Activated CD4-positive, alpha-beta T cell treated with anti-CD3 and anti-CD28 coated beads, Interleukin-2, amount 10 ng/mL, durations not matched to agents 7 days and 5 days (primary cell): ENCODE measurements at places on chromosomes 11 and 22.
A peak's percentile ranks its signal among the peaks of the same experiment; 100 is the strongest.

- DNase-seq, result no peak
- H3K4me3 ChIP-seq, result no peak overlapping the region
- H3K27ac ChIP-seq, result no peak overlapping the region
- H3K27me3 ChIP-seq, result no peaks in the 10 kb centered on the region
- no peaks in the 10 kb centered on the region for H3K4me1 ChIP-seq
Measured at GRCh38 chr11:56906683-56907148, 82.0 kb upstream of the OR5AK2 start.

- H3K36me3 ChIP-seq, result no peaks in the 10 kb centered on the region
- DNase-seq, result peak; percentile 39
- peaks cover 22% of the 10 kb centered on the region for H3K4me1 ChIP-seq
- H3K4me3 ChIP-seq, result no peak overlapping the region
- H3K27ac ChIP-seq, result no peak overlapping the region
Measured at GRCh38 chr22:22720201-22720723, 75.8 kb downstream of the GGTLC2 start.

- no peak overlapping the region for H3K4me3 ChIP-seq
- DNase-seq, result no peak
- H3K27me3 ChIP-seq, result no peaks in the 10 kb centered on the region
Measured at GRCh38 chr11:38517991-38518390, 1920.0 kb upstream of the RAG2 start.

- peaks cover 28% of the 10 kb centered on the region for H3K36me3 ChIP-seq
- no peaks in the 10 kb centered on the region for H3K27me3 ChIP-seq
- no peak overlapping the region for H3K4me3 ChIP-seq
- no peaks in the 10 kb centered on the region for H3K4me1 ChIP-seq
Measured at GRCh38 chr22:41247703-41248102, 7.0 kb upstream of the CHADL start.

- H3K4me3 ChIP-seq, result no peak overlapping the region
- peaks cover 81% of the 10 kb centered on the region for H3K27me3 ChIP-seq
- H3K36me3 ChIP-seq, result no peaks in the 10 kb centered on the region
- peaks cover 8% of the 10 kb centered on the region for H3K4me1 ChIP-seq
- no peak overlapping the region for H3K27ac ChIP-seq
Measured at GRCh38 chr11:12692229-12693075, 18.2 kb downstream of the TEAD1 start.

GRCh38 chr22:19958083-19959042, 16.7 kb upstream of the TXNRD2 start:
- H3K27me3 ChIP-seq, result no peaks in the 10 kb centered on the region
- DNase-seq, result no peak
- H3K4me3 ChIP-seq, result no peak overlapping the region
- no peaks in the 10 kb centered on the region for H3K36me3 ChIP-seq
- no peak overlapping the region for H3K27ac ChIP-seq

GRCh38 chr11:9003573-9004182, at the start of gene NRIP3:
Gene NRIP3 (minus strand): TSS chr11:9004001. CDS start chr11:9003935, 66 bp downstream.
- DNase-seq, result peak; percentile 78
- H3K4me1 ChIP-seq, result peaks cover 22% of the 10 kb centered on the region
- peak within 1 kb of the TSS; percentile 69 for H3K4me3 ChIP-seq
- peaks cover 62% of the 10 kb centered on the region for H3K27me3 ChIP-seq

DNA sequence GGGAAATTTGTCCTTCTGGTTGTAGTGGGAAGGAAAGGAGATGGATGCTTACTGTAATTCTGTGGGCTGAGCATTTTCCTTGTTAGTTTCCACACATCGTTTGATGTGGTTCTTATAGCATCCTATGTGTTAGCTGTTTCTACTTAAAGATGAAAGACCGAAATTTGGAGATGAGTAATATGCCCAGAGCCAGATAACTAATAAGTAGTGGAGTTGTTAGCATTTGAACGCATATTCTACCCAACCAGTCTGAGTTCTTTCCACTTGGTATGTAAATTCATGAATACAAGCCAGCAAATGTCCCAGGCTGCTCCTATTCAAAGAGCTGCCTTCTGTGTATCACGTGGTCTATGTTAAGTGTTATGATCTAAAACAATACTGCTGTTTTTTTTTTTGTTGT, 14.6 kb downstream of the SPECC1L start:
- H3K4me1 ChIP-seq, result peaks cover 47% of the 10 kb centered on the region
- peaks cover 13% of the 10 kb centered on the region for H3K36me3 ChIP-seq
- no peak overlapping the region for H3K4me3 ChIP-seq
- peak overlapping the region; percentile 4 for H3K27ac ChIP-seq

DNA sequence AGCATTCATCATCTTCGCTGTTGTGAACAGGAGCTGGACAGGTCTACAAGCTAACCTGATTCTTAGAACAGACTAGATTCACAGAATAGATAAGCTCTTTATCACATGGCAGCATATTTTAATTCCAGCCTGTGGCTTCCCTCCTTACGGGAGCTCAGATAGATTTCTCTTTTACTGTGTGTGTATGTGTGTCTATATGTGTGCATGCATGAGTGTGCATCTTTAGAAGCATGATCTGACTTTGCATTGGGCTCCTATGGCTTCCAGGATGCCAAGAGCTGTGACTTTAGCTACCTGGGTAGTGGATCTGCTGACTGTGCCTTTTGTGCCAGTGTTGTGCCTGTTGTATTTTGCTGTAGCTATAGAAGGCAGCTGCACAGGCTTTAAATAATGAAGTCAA, 44.3 kb downstream of the ZNRF3 start:
- H3K4me1 ChIP-seq, result no peaks in the 10 kb centered on the region
- no peak for DNase-seq
- H3K27me3 ChIP-seq, result peaks cover 59% of the 10 kb centered on the region
- H3K36me3 ChIP-seq, result no peaks in the 10 kb centered on the region

- H3K4me1 ChIP-seq, result no peaks in the 10 kb centered on the region
- H3K4me3 ChIP-seq, result no peak overlapping the region
- no peaks in the 10 kb centered on the region for H3K36me3 ChIP-seq
- no peak overlapping the region for H3K27ac ChIP-seq
- DNase-seq, result no peak
Measured at GRCh38 chr11:121132211-121132976, 31.4 kb downstream of the TECTA start.

DNA sequence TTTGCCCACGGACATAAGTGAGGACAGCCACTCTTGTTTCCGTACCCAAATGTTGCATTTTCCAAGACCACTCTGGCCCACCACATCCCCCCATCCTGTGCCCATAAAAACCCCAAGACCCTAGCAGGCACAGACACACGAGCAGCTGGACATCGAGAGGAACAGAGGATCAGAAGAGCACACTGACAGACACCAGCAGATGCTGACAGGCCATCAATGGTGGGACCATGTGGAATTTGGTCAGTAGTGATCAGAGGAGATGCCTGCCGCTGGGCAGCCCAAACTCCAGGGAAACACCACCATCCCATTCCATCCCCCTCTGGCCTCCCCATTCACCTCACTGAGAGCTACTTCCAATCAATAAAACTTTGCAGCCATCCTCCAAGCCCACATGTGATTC, 87.0 kb downstream of the DLG2 start:
- no peak overlapping the region for H3K27ac ChIP-seq
- DNase-seq, result no peak
- no peaks in the 10 kb centered on the region for H3K27me3 ChIP-seq
- H3K36me3 ChIP-seq, result no peaks in the 10 kb centered on the region
